ENCODE measurements at places on chromosomes 5 and 9.

- DNase-seq, result no peak
Observed at GRCh38 chr9:133247632-133248031, 27.4 kb downstream of the ABO start.

DNA sequence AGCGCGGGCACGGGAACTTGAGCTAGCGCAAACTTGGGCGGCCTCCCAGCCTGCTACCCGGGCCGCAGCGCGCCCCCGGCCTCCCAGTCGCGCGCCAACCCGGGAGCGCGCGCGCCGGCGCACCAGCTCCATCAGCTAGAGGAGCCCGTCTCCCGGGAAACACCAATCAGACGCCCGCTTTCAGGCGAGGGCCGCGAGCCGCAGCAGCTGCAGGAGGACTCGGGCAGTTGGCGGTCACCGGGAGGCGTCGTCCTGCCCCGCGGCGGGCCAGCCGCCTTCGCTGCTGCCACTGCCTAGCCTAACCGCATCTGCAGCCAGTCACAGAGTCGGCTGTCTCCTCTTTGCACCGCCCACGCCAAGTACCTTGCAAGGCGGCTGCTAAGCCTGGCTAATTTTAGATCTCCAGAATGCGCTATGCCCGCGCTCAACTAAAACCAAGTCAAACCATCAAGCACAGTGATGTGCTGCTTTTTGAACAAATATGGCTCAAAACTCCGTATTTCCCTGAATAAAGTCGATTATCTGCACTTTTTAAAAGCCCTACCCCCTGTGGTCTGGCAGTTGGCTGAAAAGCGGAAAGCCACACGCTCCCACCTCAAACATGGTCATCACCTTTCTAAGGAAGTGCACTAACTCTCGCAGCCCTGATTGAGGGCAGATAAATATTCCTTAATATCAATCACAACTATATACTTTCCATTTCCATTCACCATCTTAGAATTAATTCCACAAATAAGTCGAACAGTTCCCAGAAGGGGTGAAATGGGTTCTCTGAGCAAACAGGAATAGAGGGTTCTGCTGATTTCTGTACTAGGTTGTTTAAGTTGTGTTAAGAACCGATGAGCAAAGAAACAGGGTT lies 221.8 kb downstream of the MEF2C start:
- peak; percentile 97 for DNase-seq

DNA sequence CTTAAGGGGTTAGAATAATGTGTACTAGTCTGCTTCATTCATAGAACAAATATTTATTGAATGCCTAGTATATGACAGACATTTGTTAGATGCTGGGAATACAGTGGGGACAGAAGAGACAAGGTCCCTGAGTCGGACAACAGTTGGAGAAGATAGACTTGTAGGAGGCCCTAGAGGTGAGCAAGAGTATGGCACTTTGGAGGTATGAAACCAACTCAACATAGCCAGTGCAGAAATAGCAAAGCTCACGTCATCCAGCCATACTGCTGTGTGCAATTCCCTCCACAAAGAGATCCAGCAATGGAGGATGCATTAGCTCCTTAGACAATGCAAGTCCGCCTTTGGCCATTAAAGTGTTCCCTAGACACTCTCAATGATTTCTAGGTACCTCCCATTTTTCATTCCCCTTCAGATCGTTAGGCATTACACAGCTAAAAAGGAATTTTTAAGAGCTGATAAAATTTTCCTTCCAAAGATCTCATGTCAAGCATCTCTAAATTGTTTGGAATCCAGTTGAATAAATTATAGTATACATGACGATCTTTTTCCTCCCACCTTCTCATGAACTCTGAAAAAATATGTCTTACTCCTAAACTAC lies 1949.6 kb upstream of the WWC1 start:
- DNase-seq, result no peak

GRCh38 chr5:39716532-39717028 lies 291.8 kb upstream of the DAB2 start:
- DNase-seq, result peak; percentile 97

DNA sequence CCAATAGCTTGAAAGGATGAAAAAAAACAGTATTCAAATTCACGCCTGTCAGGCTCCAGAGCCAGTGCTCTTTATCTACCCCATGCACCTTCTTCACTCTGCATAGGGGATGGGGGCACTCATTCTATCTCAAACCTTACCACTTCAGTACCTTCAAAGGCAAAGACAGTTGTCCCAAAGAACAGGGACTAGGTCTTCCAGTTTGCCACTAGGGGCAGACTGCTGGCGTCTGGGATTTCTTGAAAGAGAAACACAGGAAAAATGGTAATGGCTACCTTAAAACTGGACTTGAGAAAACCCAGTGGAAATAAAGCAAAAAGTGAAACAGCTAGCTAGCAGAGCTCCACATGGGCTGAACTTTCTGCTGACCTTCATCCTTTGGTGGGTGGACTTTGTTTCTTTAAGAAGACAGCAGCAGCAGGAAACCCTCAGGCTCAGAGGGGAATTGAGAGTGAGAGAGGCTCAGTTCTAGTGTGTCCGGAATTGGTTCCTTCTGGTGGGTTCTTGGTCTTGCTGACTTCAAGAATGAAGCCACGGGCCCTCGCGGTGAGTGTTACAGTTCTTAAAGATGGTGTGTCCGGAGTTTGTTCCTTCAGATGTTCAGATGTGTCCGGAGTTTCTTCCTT lies 41.0 kb upstream of the SLC36A1 start:
- no peak for DNase-seq

- DNase-seq, result no peak
Observed at GRCh38 chr9:77176686-77177142, 620 bp upstream of the VPS13A start.

DNA sequence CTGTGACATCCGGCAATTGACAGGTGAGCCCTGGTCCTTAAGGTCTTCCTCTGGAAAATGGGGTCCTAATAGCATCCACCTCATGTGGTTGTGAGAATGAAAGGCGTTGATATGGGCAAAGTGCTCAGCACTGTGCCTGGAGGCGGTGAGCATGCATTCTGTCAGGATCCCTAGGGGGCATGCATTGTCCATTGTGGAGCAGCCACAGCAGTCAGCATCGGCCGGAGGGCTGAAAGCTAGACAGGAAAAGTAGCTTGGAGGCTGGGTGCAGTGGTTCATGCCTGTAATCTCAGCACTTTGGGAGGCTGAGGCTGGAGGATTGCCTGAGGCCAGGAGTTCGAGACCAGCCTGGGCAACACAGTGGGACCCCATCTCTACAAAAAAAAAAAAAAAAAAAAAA lies 122.2 kb downstream of the LHX2 start:
- no peak for DNase-seq
